ENCODE measurements at places on chromosomes 3 and 15.

DNA sequence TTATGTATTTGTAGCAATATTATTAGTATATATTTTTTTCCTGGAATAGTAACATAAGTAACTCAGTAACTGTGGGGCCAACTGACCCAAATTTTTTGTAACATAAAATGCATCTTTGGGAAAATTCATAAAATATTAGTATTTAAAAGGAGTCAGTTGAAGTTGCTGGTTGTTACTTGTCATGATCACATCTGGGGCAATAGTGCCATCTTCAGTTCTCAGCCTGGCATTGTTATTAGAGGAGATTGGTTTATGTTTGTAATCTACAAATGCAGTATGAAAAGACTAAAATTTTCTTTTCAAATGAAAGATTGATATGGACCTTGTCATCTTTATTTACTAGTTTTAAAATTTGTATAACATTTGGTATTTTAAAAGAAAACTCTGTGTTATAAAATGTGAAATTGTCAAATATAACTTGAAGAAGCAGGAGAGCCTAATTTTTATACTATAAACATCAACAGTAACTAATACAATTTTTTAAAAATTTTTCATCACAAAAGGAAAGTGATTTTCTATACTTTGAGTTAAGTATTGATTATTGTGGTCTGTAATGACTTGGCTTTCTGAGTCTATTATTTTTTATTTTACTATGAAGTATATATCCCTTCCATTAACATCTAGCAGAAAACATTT, 38.8 kb upstream of the MLF1 start:
- no peak for DNase-seq

GRCh38 chr3:165919284-165919683, 82.1 kb upstream of the BCHE start:
- no peak for DNase-seq

DNA sequence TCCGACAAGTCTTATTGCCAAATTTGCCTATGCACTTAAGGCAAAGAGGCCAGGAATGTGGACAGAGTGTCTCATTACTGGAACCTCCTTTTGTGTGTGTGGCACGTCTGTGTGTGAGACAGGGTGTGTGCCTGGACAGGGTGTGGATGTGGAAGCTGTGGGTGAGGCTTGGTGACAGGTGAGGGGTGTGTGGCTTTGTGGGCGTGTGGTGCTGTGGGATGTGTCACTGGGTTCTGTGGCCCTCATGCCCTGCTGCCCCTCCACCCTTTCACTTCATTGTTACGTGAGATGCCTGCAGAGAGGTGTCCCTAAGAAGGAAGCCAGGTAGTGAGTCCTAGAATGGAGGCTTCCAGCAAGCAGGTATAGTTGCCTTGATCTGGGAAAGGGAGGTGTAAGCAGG, 244.0 kb upstream of the CHRNA7 start:
- DNase-seq: no peak

DNA sequence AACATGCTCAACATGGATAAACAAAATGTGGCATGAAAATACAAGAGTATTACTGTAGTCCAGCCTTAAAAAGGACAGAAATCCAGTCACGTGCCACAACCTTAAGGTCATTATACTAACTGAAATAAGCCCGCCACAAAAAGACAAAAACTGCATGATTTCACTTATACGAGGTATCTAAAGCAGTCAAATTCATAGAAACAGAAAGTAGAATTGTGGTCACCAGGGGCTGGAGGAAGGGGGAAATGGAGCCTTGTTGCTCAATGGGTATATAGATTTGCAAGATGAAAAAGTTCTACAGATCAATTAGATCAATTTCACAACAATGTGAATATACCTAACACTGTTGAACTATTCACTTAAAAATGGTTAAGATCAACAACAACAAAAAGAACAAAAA, 7.4 kb downstream of the GLB1 start:
- no peak for DNase-seq

- DNase-seq: no peak
These were observed 23.9 kb downstream of the SSR3 start for GRCh38 chr3:156530980-156531379.

- no peak for DNase-seq
These were observed 217.7 kb downstream of the ARPP21 start for GRCh38 chr3:35857004-35857403.

- DNase-seq: no peak
These were observed 13.2 kb upstream of the ADPGK start for GRCh38 chr15:72796515-72797337.

GRCh38 chr3:5499404-5499803, 311.9 kb downstream of the EDEM1 start:
- no peak for DNase-seq

GRCh38 chr15:51244423-51244869, 94.0 kb downstream of the CYP19A1 start:
- DNase-seq: no peak

GRCh38 chr3:172716476-172716875, 5.6 kb upstream of the NCEH1 start:
- DNase-seq: no peak

DNA sequence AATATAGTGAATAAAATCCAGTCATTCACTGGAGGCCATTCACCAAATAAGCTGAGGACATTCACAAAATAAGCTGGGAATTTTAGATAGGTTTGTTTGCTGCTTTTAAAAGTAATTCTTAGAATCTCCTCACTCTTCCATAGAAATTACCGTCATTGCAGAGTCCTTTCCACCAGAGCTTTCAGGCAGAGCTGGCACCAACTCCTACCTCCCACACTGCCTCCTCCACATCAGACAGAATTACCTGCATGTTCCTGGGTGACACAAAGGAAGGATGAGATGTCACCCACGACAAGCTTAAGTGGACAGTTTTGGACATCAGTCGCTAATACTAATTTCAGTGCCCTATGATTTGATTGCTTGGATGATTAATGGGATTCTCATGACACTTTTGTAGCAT, 1113.2 kb downstream of the IGSF11 start:
- DNase-seq: no peak
